ENCODE measurements at places on chromosomes 1 and 21.
A peak's percentile ranks its signal among the peaks of the same experiment; 100 is the strongest.

- no peak for DNase-seq
Measured at GRCh38 chr1:57190898-57191297, 225.1 kb upstream of the C8B start.

- DNase-seq: no peak
Measured at GRCh38 chr1:241102664-241103063, 254.3 kb downstream of the RGS7 start.

DNA sequence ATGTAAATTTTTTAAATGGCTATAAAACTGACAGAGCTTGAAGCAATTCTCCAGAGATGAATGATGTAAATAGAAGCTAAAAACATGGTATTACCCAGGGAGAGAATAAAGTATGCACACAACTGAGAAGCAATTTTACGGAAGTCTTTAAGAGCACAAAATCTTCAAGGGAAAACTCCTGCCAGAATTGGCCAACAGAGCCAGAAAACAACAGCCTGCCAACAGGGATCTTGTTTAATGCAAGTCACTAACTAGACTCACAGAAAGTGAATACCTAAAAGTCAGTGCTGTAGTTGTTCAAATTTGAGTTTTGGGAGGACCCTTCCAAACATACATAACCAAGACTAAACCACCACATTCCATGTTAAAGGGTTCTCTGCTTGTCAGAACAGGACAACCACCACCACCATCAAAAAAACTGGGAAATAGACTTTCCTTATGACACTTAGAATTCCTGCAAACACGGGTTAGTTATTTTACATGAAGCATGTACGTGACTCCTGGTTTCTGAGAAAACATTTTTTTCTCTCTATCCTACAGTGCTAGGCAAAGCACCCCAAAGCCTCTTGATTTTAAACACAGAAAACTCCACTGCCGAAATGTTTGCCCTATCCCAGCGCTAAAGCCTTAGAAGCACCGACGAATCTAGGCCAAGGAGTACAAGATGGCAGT, 1.6 kb downstream of the EPS15 start:
- DNase-seq: peak; percentile 53

DNA sequence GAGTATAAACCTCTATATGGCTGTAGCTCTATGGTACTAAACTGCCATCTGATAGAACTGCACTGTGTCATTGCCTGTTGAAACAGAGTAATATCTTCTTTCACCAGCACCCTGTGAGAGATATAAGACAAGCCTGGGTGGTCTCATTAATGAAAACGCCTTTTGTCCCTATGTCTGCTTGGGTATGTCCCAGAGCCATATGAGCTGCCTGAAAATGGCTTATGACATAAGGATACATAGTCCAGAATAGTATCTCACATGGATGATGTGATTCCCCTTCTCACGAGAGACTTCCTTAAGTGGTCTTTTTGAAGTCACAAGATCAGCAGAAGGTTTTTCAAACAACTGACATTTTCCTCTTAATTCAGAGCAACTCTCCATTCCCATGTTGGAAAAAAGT, 7.3 kb upstream of the TMCC2 start:
- no peak for DNase-seq

DNA sequence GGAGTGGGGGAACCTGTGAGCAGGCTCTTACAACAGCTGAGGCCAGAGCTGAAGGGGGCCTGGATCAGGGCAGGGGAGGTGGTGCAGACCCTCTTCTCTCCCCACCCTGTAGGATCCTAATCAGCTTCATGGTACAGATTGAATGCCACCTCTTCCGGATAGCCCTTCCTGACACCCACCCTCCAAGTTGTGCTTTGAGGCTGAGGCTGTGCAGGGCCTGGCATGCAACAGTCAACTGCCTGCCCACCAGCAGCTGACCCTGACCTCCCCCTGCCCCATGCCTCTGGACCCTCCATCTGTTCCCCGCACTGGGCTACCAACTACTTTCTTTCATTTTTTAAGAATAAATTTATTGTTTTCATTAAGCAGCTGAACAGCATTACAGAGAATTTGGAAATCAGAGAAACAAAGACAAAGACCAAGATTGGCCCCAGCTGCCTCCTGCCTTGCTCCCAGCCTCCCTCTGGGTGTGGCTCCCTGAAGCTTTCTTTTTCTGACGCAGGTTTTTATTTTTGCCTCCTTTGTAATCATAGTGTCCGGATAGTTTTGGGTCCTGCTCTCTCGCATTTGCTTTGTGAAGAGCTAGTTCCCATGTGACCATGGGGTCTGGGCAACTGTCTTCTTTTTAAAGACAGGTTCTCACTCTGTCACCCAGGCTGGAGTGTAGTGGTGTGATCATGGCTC, 12.8 kb downstream of the ZNF362 start:
- no peak for DNase-seq

Measured in cardiac muscle cell (in vitro differentiated cells and primary cell).